HT1080 (cell line): ENCODE measurements at places on chromosomes 11 and 22. TPM values are rescaled to one million over a fixed set of nuclear protein-coding genes. Genes with fewer than 3 reads are reported as not detected.

The PGA5 gene
- total RNA-seq, result not detected in 2 replicates

The MCAT gene
- 22.5 and 34.6 TPM in 2 replicates for total RNA-seq

The LYVE1 gene
- total RNA-seq, result not detected in 2 replicates

GRCh38 chr11:82546661-82547557 is 186.8 kb downstream of the FAM181B start:
- peak; percentile 5 for DNase-seq

DNA sequence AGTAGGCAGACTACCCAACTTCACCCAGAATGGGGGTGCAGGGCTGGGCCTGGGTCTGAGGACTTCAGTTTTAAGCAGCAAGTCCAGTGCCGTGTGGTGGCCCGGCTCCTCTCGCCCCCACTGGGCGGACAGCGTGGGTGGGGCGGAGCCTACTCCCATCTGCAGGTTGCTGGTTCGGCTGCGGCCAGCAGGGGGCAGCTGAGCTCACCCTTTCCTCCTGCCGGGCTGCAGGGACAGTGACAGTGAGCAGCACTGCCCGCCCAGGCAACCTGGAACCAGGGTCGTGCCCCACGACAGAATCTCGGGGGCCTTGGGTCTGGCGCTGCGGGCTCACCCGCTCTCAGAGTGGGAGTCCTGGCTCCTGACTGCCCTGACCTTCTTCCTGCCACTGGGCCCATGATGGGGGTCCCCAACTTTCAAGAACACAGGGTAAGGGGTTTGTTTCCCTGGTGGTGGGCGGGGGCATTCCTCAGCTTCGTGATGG is 6.2 kb upstream of the NEAT1 start:
- peak; percentile 83 for DNase-seq
